ENCODE measurements at places on chromosomes 13 and 19.
A peak's percentile ranks its signal among the peaks of the same experiment; 100 is the strongest.

GRCh38 chr13:110107568-110108347 is 199.2 kb downstream of the COL4A1 start:
- no peak for DNase-seq

- DNase-seq, result peak; percentile 80
Observed at GRCh38 chr13:33348366-33348765, 62.8 kb upstream of the STARD13 start.

DNA sequence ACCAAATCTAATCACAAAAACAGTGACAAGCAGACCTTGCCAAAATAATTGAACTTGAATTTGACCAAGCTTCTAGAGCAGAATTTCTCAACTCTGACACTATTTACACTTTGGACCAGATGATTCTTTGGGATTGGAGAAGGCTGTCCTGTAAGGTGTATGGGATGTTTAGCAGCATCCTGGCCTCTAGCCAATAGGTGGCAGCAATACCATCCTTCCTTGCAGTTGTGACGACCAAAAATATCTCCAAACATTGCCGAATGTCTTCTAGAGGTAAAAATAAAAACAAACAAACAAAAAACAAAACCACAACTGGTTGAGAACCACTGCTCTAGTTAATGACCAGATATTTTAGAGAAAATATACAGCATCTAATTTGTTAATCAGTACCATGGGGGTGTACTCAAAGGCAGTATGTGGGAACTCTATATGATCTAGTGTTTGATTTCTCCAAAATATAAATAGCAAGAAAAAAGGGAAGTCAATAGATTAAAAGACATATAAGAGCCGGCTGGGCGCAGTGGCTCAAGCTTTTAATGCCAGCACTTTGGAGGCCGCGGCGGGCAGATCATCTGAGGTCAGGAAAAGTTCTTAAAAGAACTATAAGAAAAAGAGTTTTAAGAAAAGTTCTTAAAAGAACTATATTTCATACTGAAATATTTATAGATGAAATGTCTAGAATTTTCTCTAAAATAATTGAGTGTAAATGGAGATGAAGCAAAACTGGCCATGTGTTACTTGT is 60.9 kb upstream of the ZNF527 start:
- no peak for DNase-seq

DNA sequence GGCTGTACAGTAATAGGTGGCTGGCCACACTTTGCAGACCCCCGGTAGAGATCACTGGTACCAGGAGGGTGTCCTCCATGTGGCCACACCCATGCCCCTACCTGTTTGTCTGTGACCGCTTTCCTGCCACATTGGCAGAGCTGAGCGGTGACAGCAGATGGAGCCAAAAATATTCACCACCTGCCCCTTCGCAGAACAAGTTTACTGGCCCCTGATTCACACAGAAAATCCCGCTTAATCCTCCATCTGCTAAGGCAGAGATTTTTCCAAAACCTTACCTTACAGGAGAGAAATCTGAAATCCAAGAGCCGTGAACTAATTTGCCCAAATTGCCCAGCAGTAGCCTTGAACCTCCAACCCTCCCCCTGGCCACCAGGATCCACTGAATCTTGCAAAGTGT is 52.1 kb downstream of the MYO9B start:
- DNase-seq, result no peak

- peak; percentile 53 for DNase-seq
Observed at GRCh38 chr13:108944760-108945159, 315.3 kb downstream of the MYO16 start.

- DNase-seq, result no peak
Observed at GRCh38 chr19:5818594-5818993, 13.7 kb downstream of the NRTN start.

GRCh38 chr19:48186015-48186414 is 15.5 kb downstream of the ZSWIM9 start:
- DNase-seq, result no peak

DNA sequence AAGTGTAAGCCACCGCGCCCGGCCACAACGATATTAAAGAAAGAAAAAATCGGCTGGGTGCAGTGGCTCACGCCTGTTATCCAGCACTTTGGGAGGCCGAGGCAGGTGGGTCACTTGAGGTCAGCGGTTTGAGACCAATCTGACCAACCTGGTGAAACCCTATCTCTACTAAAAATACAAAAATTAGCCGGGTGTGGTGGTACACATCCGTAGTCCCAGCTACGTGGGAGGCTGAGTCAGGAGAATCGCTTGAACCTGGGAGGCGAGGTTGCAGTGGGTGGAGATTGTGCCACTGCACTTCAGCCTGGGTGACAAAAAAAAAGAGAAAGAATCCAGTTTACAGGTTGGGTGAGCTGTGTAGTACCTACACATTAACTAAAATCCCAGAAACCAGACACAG is 99.9 kb upstream of the CACNA1A start:
- DNase-seq, result no peak

DNA sequence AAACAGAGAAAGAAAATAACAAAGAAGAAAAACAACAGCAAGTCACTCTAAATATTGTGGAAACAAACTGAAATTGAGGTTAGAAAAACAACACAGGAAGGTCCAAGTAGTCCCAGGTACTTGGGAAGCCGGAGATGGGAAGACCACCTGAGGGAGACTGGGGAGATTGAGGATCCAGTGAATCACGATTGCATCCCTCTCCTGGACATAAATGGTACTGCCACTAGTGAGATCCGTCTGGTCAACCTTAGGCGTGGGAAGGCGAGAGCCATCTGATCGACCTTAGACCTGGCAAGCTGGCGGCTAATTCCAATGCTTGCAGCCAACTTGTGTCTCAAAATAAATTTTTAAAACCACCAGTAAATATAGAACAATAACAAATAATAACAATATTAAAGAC is 81.9 kb downstream of the ZNF726 start:
- DNase-seq, result no peak

DNA sequence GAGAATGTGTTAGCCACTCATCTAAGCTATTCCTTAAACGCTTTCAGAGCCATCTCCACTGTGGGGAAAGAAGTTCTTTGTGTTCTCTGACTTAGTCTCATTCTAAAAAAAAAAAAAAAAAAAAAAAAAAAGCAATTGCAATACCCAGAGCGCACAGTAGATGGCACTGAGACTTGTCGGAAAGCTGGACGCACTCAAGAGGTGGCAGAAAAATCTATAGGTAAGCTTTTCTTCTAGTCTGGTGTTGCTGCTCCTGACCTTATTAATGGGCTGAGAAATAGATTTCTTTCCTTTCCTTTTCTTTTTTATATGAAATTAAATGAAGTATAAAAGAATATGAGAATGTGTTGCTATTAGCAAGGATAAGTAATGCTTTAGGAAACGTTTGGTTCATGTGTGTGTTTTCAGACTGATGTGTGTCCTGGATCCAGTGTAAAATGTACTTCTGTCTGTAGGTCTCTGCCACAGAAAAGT is 4.7 kb upstream of the GJB2 start:
- peak; percentile 10 for DNase-seq

DNA sequence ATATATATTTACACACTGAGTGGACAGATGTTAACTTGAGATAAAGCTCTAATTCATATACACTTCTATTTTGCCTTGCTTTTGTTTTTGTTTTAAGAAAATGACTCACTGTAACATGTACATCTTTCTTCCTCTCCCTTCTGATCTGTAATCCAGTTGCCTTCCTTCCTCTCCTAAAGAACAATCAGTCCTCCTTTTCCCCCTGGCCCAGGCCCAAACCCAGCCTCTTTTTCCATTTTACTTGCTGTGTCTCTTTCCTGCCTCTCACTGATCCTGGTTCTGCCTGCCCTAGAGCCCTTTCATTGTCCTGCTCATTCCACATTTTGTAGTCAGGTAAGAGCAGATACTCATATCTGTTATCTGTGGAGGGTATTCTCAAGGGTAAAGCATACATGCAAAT is 50.8 kb downstream of the ZAR1L start:
- DNase-seq, result no peak

DNA sequence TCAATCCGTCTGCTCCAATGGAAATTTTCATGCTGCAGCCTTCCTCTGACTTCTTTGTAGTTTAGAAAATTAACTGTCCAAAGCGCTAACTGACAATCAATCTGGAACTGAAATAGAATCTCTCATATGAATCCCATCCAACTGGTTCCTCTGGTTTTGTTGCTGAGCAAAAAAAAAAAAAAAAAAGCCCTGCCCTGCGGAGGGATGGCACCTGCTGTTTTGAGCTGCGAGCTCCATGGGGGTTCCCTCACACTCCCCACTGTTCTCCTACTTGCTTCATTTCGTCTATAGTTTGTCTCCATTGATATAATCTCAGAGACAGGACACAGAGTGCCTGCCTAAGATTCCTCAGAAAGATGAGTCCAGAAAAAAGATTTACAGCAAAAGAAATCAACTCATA is 33.4 kb downstream of the FAAP24 start:
- DNase-seq, result no peak

DNA sequence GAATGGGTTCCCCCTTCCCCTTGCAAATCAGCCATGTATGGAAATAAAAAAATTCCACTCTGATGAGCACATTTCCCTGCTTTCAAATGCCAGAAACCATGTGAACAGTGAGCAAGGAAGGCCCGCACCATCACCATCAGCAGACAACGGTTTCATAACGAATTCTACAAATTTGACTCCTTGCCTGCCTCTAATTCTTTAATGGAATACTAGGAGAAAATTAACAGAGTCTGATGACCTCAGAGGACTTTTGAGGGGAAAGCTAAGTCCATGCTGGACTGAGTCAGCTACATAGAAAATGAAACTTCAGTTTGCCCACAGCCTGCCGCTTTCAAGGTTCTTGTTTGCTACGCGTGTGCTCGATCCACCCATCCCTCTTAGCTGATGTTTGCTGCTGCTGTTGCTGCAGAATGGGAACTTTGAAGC is 46.7 kb upstream of the KL start:
- DNase-seq, result peak; percentile 29

DNA sequence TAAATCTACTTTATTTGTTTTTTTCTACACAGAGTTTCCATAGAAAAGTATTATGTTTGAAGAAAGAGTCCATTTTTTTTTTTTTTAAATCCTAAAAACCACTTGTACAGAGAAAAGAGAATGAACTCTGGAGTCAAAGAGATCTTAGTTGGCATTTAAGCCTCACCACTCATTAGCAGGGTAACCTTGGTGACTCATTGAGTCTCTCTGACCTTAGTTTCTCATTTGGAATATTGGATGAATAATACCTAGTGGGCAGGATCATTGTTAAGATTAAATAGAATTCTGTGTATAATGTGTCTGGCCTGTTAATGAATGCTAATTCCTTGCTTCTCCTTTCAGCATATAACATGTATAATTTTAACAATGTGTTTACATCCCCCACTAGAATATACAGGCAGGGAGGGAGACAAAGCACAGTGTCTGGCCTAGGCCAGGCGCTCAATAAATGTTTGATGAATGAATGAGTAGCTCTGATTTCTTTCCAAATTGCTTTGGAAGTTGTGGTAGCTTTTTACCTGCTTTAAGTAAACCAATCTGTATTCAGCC is 48.7 kb upstream of the MYCBP2 start:
- no peak for DNase-seq

Data from GM04504 (cell line).